Stimulated activated CD8-positive, alpha-beta memory T cell treated with anti-CD3 and anti-CD28 coated beads, Interleukin-4, amount 100 ng/mL, for 48 hours (primary cell): ENCODE measurements at places on chromosomes 2 and 18.

DNA sequence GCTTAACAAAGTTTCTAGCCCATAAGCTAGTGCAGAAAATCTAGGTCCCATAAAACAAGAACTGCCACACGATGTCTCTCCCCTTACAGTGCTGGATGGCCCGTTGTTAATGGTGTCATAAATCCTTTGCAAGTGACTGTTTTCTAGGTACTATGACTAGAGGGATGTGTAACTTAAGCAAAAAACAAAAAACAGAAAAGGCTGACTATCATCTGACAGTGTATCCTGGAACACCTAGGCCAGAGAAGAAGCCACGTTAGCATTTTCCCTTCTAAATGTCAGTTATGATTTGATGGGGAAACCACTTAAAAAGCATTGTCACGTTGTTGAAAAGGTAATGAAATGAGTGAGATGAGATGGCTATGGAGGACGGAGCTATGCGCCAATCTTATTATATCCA lies 2.4 kb downstream of the CASP8 start:
- no peak for DNase-seq

- no peak for DNase-seq
Measured at GRCh38 chr2:200329384-200329783, 22.9 kb downstream of the SPATS2L start.

DNA sequence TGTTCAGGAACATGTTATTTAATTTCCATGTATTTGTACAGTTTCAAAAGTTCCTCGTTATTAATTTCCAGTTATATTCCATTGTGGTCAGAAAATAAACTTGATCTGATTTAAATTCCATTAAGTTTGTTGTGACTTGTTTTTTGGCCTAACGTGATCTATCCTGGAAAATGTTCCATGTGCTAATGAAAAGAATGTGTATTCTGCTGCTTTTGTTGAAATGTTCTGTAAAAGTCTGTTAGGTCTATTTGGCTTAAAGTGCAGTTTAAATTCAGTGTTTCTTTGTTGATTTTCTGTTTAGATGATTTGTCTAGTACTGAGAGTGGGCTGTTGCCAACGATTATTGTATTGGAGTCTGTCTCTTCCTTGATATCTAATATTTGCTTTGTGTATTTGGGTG lies 148.0 kb downstream of the UBR3 start:
- no peak for DNase-seq

GRCh38 chr2:150880986-150881385 lies 380.7 kb downstream of the RBM43 start:
- DNase-seq: no peak

- DNase-seq: no peak
Measured at GRCh38 chr18:6281874-6282273, 132.8 kb downstream of the L3MBTL4 start.

DNA sequence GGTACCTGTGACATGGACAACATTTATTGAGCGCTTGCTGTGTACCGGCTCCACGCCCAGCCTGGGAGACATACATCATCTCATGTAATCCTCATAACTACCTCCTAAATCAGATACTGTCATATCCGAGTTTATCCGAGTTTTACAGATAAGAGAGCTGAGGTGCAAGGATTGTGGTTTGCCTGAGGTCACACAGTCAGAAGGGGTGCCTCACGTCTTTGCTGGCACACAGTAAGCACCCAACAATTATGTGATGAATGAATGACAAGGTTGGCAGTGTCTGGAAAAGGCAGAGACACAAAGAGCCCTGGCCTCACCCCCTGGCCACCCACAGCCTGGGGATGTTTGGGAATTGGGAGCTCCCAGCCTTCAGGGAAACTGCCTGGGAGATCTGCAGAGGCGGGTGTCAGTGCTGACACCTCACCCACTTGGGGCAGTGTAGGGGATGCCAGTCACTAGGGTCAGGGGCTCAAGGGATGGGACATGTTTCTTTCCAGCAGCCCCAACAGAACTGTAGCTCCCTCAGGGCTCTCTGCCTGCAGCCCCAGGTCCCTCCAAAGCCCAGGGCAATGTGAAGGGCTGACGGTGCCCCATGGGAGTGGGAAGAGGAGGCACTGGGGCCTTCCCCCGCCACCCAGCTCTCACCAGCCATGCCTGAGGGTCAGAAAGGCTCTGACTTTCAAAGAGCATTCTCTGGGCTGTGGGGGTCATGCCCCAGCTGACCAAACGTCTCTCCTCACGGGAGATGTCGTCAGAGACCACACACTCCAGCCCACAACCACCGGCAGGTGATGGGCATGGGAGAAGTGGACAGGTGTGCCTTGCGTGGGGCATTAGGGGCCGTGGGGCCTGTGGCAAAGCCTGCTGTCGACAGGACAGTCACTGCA lies 157.5 kb downstream of the ZFP36L2 start:
- DNase-seq: no peak

- DNase-seq: no peak
Measured at GRCh38 chr18:39350945-39351344, 1785.3 kb upstream of the CELF4 start.

- DNase-seq: no peak
Measured at GRCh38 chr2:51490576-51491234, 458.8 kb upstream of the NRXN1 start.

DNA sequence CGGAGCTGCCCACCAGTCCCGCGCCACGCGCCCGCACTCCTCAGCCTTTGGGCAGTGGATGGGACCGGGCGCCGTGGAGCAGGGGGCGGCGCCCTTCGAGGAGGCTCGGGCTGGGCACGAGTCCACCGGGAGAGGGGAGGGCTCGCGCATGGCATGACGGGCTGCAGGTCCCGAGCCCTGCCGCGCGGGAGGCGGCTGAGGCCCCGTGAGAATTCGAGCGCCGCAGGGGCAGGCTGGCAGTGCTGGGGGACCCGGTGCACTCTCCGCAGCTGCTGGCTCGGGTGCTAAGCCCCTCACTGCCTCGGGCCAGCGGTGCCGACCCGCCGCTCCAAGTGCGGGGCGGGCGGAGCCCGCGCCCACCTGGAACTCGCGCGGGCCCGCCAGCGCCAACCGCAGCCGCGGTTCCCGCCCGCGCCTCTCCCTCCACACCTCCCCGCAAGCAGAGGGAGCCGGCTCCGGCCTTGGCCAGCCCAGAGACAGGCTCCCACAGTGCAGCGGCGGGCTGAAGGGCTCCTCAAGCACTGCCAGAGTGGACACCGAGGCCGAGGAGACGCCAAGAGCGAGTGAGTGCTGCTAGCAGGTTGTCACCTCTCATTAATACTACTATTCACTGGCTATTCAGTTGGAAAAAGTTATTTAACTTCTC lies 3.6 kb upstream of the TTC21B start:
- DNase-seq: no peak

DNA sequence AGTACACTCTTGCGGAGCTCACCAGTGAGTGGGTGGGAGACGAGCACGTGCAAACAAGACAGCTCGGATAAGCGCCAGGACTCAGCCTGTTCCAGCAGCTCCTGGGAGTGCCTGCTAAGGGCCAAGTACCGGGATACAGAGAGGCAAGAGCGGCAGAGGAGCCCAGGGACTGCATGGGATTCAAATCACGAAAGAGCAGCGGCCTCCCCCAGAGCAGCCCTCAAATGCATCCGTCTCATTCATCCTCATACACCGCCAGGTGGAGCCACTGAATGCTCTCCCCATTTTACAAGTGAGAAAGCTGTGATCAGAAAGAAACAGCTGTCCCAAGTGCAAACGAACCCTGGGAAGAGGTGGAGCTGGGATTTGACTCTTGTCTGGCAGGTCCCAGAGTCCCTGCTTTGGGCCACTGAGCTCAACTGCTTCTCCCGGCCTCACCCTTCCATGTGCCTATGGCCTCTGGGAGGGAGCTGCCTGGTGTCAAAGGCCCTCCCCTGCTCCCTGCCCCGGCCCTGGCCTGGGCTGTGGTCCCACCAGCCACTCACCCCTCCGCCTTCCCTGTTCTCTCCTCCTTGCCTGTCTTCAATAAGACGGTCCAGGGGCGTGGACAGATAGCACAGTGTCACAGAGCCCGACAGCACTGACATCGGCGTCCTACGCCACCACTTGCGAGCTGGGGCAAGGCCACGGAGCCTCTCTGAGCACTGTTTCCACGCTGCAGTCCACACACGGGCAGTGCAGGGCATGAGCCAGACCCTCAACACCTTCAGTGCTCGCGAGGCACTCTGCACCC lies 72.8 kb upstream of the TAF1B start:
- peak; percentile 68 for DNase-seq
